Stimulated activated naive CD8-positive, alpha-beta T cell treated with anti-CD3 and anti-CD28 coated beads, Interleukin-15, amount 100 ng/mL, for 72 hours (primary cell): ENCODE measurements at places on chromosomes 7 and 10.

GRCh38 chr10:80406204-80406603, 2.1 kb upstream of the PRXL2A start:
- DNase-seq: no peak

GRCh38 chr10:69428165-69428564, 11.4 kb upstream of the TACR2 start:
- DNase-seq: no peak

- DNase-seq: no peak
These were observed 27.7 kb downstream of the STK32C start for GRCh38 chr10:132279873-132280645.

DNA sequence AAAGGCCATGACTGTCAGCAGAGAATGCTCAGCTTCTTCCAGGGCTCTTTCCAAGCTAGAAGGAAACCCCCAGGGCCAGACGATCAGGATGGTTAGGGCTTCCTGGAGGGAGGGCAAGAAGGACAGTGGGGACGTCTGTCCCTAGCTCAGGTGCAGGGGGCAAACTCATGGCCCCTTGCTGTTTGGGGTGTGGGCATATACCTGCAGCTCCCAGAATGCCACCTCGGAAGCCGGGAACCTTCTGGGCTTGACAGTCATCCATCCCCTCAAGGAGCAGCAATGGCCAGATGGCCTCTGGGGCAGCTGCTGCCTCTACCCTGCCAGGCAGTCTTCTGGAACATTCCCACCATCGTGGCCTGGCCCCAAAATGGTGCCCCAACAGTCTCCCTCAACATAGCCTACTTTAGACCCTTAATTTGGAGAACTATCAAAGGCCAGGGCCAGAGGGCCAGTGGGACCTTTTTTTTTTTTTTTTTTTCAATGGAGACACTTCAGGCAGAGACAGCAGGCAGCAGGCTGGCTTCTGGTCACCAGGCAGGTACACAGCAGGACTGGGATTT, 40.2 kb upstream of the ZMIZ1 start:
- no peak for DNase-seq

DNA sequence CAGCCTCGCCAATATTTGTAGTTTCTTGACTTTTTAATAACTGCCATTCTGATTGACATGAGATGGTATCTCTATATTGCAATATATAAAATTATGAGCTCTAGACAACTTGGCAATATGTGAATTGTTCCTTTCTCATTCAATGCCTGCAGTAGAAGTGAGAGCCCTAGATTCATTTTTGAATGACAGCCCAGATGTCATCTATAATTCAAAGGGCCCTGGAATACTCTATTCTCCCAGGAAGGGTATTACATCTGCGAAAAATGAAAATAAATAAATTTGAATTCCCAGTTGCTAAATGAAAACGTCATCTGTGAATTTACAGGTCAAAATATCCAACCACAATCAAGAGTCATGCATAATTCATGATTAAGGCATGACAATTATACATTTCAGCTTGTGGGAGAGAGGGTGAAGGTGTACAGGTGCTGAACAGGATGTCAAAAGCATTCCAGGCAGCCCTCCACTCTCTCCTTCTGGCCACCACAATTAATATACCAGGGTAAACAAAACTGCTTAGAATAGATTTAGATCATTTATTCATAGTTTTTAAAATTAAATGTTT, 1147.3 kb downstream of the XPNPEP1 start:
- no peak for DNase-seq

DNA sequence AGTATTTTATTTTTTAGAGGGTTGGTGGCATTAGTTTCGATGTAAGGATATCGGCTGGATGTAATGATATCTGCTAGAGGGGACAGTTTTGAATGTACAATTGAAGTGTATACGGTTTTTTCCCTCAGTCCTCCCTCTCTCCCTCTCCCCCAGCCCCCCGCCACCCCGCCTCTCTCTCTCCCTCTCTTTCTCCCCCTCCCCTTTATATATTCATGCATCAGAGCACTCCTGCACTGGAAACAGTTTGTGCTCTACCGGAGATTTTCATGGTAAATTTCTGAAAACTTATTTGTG, 1.6 kb downstream of the GLCCI1 start:
- no peak for DNase-seq

GRCh38 chr7:145036604-145037405, 201.0 kb upstream of the TPK1 start:
- DNase-seq: peak; percentile 27

- DNase-seq: no peak
These were observed 13.0 kb downstream of the MXI1 start for GRCh38 chr10:110220398-110220797.

DNA sequence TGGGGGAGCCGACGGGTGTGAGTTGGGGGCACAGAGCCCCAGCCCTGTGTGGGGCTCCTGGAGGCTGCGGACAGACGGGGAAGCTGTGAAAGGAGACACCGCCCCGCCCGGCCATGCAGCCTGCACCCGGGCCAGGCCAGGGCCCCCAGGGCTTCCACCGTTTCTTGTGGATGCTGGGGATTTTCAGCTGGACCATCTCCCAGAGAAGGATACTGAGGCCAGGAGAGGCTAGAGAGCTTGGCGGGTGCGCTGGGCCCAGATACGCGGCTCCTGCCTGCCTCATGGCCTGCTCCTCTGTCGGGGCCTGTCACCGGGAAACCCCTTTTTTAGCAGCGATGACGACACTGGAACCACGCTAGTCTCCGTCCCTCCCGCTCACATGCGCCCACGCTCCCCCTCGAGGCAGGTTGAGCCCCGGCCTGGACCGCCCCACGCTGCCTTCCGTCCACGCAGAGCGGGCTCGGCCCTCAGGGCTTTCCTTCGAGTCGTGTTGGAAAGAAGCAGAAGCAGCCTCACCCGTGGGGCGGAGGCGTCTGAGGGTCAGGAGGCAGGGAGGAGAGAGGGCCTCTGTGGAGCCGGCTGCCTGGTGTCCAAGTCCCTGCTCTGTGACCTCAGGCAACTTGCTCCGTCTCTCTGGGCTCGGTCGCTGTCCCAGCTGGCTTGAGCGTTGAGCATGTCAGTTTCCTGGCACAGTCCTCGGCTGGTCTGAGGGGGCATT, 11.7 kb downstream of the TMEM184A start:
- no peak for DNase-seq

GRCh38 chr10:49001402-49001801, 61.8 kb upstream of the LRRC18 start:
- no peak for DNase-seq

DNA sequence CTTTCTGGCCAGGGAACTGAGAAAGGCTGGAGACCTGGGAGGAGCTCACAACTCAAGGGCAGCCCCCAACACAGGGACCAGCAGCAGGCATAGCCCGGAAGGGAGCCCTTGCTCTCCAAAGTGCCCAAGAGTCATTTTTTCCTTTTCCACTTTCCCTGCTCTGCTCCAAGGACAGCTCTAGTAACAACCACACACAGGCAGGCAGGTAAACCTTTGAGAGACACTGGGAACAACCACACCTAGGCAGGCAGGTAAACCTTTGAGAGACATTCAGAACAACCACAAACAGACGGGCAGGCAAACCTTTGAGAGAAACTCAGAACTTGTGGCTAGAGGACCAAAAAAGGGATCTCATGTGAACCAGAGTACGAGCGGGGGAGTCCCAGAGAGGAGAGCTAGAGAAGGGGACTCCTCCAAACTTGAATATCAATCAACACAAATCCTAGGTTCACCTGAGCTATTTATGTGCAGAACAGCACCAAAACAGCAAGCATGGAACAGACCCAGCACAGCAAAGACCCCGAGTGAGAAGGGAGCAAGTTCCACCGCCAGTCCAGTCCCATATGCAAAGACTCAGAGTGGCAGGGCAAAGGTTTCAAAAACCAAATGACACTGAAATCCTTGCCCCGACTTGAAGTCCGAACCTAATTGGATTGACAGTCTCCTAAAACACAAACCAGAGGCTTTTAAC, 33.6 kb upstream of the GUSB start:
- DNase-seq: no peak

DNA sequence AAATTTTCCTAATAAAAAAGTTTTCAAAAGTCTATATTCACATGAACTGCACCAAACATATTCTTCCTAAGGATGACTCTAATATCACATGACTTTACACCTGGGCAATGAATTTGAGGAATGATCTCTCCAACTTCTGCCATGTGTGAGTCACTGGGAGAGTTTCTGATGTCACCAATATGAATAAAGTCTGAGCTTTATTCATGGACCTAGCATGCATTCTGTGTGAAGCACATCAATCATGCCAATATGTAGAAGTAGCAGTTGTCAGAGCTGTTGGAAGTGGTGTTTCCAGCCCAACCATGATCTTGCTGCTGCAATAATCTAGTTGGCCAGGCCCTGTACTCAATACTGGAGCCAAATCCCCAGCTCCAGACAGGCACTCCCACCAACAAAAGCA, 91.7 kb upstream of the IFRD1 start:
- no peak for DNase-seq
